ENCODE measurements at places on chromosomes 1 and 21. TPM values are rescaled to one million over a fixed set of nuclear protein-coding genes. Genes with fewer than 3 reads are reported as not detected.

SDC3 gene
- total RNA-seq = 38.0 TPM

- peak; percentile 58 for DNase-seq
Observed at GRCh38 chr1:38727684-38728584, 131.6 kb downstream of the RRAGC start.

- DNase-seq = peak; percentile 84
Observed at GRCh38 chr1:54375712-54376429, 30.3 kb downstream of the SSBP3 start.

GRCh38 chr1:117825414-117825813, 104.0 kb downstream of the GDAP2 start:
- DNase-seq = no peak

DNA sequence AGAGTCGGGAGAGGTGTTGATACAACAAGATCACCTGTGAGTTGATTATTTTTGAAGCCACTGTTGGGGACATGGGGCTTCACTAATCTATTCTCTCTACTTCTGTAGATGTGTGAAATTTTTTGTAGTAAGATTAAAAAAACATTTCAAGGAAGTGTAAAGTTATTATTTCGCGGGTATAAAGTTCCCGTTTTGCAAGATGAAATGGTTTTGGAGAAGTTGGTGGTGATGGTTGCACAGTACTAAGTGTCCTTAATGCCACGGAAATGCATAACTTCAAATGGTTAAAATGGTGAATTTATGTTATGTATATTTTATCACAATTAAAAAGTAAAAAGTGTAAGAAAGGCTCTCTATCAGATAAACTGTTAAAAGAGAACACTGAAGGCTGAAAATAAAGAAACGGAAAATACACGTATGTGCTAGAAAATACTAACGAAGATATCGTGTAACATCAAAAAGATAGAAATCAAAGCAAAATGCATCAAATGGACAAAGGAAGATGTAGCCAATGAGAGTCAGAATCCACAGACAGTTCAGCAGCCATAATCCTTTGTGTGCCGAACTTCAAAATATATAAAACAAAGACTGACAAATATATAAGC, 2.9 kb upstream of the ITGB2 start:
- no peak for DNase-seq

DNA sequence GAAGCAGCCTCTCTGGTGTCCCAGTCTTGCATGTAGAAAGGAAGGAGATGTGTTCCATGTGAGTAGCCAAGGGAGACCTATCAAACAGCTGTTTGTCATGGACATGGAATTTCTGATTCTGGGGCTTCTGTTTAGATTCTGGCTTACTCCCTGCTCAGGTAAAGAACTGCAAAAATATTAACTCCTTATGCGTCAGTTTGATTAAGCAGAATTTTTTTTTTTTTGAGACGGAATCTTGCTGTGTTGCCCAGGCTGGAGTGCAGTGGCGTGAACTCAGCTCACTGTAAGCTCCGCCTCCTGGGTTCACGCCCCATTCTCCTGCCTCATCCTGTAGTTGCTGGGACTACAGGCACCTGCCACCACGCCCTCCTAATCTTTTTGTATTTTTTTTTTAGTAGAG, 6.8 kb downstream of the ARV1 start:
- no peak for DNase-seq

DNA sequence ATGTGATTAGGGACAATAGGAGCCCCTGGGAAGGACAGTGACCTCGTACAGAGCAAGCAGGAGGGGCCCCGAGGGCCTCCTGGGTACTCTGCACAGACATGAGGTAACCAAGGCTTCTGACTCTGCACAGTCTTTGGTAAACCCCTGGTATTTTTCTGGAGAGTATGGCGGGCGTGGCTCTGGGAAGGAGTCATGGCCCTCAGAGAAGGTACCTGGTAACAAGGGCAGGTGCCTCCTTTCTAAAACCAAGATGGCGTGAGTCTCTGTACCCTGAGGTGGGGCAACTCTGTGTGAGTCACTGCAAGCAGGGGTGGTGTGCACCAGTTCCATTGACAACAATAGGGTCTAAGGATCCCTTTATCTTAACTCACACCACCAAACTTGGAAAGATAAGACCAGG, 39.9 kb upstream of the SLC19A1 start:
- peak; percentile 18 for DNase-seq

DBT gene
- total RNA-seq = 13.0 TPM

DNA sequence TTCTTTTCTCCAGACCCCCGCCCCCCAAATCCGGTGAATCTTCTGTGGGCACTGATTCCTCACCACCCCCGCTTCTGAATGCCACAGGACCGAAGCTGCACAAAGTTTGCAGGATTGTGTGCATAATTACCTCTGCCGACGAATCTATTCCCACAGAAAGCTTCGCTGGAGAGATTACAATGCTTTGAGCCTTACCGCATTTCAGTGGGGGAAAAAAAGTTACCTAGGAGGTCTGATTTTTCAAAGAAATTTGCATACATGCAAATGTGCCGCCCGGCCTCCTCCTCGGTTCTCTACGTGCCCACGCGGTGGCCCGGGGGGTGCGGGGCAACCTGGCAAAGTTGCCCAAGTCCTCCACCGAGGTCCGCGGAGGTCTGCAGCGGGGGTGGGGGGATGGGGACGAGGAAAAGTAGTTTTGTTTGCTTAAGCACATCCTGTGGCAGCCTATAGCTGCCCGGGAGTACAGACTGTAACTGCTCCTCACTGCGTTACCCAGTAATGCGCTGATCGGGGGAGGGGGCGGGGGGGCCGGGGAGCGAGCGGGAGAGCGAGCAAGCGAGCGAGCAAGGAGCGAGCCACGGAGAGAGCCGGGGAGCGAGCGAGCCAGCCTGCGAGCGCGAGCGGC, 563 bp upstream of the NFIA start:
- DNase-seq = peak; percentile 87

GRCh38 chr1:14600405-14601112, 2.1 kb downstream of the KAZN start:
- no peak for DNase-seq

DNA sequence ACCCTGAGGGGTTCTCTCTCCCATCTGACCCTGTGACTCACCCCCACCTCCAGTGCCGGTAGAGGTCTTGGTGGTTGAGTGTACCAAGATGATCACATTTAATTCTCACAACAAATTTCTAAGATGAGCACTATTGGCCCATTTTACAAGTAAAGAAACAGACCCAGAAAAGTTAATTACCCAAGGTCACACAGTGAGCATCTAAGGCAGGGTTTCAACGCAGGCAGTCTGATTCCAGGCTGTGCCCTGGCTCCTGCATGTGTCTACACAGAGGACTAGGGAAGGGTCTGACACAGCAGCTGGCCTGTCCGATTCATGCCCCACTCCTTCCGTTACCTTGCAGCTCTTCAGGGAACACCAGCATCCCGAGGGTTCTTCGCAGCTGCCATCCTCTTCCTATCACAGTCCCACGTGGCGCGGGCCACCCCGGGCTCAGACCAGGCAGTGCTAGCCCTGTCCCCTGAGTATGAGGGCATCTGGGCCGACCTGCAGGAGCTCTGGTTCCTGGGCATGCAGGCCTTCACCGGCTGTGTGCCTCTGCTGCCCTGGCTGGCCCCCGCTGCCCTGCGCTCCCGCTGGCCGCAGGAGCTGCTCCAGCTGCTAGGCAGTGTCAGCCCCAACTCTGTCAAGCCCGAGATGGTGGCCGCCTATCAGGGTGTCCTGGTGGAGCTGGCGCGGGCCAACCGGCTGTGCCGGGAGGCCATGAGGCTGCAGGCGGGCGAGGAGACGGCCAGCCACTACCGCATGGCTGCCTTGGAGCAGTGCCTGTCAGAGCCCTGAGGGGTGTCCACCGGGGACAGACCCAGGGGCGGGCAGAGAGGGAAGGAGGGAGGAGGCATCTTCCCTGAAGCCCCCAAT, 7.5 kb downstream of the NCDN start:
- peak; percentile 45 for DNase-seq

KHDRBS1 gene
- total RNA-seq = 108 TPM

- DNase-seq = no peak
Observed at GRCh38 chr1:26127235-26128163, 15.9 kb downstream of the PDIK1L start.

BGLAP gene
- 2.7 TPM for total RNA-seq

CD101 gene
- total RNA-seq = 0.70 TPM

MYBPHL gene
- not detected for total RNA-seq

DNA sequence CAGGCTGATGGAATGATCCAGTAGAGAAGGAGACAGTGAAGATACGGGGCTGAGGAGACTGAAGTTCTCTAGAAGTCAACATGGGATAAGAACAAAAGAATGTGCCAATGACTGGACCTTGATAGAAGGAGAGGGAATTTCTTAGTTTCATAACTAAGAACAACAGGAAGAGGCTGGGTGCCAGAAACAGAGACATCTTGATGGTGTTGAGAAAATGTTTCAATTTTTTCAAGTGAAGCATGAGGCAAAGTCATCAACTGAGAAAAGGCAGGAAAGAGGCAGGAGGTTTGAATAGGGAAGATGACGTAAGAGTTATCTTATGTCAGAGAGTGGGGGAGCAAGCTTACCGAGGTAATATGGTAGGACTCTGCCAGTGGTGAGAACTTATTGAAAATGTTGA, 80.1 kb downstream of the SPAG17 start:
- no peak for DNase-seq

GRCh38 chr1:103108376-103109150, at the start of gene COL11A1:
Gene COL11A1 (minus strand): TSS chr1:103108522. CDS start chr1:103108178, 344 bp downstream.
- peak; percentile 85 for DNase-seq
